ENCODE measurements at places on chromosomes 7 and 10.

- no peak for DNase-seq
Observed at GRCh38 chr10:99161165-99161564, 74.5 kb downstream of the HPSE2 start.

DNA sequence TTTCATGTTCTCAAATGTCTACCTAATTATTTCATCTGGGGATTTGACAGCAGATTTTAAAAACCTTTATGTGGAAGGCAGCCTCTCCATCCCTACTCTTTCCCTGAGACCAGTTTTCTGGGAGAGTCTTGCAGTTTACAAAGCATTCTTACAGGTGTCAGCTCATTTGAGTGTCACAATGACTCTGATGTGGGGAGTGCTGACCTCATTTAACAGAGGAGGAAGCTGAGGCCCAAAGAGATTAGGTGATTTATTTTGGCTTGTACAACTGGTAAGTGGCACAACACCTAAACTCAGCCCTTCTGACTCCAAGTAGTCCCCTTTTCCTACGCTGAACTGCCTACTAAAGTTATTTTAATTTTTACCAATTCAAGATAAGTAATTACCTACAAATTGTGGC, 33.3 kb upstream of the MAT1A start:
- no peak for DNase-seq

GRCh38 chr7:6315746-6316145, 43.3 kb upstream of the CYTH3 start:
- DNase-seq: no peak

DNA sequence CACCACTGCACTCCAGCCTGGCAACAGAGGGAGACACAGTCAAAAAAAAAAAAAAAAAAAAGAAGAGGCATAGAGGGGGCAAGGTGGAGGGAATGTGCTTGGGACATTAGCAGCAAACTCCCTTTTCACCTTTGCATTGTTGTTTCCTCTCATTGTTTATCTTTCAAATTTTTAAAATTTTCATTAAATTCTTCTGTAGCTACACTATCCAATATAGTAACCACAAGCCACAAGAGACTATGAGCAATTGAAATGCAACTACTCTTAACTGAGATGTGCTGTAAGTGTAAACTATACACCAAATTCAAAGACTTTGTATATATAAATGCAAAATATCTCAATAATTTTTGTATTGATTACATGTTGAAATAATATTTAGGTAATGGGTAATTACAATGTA, 43.4 kb downstream of the EBLN1 start:
- no peak for DNase-seq

DNA sequence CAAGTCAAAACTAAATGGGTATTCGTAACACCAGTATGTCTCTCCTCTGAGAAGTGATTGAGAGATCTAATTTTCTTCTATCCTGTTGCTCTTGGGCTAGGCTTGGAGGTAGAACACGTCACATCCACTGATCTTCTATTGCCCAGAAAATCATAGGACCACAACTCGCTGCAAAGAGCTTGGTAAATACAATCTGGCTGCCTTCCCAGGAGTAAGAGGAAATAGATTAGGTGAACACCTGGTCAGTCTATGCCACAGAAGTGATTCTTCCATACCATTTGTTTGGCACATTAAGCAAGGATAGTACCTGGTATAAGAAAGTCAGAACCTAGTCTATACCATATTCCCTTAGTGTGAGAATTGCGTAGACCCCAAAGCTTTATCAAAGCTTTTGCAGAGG, 129.3 kb upstream of the PHYHIPL start:
- DNase-seq: no peak

GRCh38 chr10:28575852-28576251, 42.9 kb downstream of the WAC start:
- no peak for DNase-seq

DNA sequence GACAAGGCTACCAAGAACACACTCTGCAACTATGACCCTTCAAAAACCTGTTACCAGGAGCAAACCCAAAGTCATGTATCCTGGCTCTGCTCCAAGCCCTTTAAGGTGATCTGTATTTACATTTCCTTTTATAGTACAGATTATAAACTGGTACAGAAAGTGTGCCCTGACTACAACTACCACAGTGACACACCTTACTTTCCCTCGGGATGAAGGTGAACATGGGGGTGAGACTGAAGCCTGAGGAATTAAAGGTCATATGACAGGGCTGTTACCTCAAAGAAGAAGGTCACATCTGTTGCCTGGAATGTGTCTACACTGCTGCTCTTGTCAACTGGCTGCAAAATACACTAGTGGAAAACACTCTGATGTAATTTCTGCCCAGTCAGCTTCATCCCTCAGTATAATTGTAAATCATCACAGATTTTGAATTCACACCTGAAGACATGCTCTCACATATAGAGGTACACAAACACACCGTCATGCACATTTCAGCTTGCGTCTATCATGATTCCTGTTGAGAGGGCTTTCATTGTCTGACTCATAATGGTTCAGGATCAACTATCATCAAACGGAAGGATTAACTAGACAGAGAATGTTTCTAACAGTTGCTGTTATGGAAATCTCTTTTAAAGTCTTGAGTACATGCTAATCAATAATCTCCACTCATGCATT, 318.3 kb downstream of the NXPH1 start:
- no peak for DNase-seq
